ENCODE measurements at places on chromosomes 6 and 20.

GRCh38 chr20:24131684-24132083 lies 143.1 kb upstream of the GGTLC1 start:
- DNase-seq: no peak

DNA sequence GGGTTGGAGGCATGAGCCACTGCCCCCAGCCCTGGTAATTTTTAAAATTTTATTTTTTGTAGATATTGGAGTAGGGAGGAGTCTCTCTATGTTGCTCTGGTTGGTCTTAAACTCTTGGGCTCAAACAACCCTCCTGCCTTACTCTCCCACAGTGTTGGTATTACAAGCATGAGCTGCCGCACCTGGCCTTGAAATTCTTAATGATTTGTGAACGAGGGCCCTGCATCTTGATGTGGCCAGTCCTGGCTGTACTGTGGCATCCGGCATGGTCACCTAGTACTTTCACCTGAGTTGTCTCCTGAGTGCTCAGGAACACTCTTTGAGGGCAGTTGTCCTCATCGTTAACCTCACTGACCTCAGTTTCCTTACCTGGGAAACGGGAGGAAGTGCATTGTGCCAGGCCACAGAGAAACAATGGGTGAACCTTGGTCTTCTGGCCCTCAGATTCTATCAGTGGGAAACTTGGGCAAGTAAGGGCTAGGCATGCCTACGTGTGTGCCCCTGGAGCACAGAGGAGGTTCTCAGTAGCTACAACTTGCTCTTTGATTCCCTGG lies 19.5 kb downstream of the CEBPB start:
- no peak for DNase-seq

DNA sequence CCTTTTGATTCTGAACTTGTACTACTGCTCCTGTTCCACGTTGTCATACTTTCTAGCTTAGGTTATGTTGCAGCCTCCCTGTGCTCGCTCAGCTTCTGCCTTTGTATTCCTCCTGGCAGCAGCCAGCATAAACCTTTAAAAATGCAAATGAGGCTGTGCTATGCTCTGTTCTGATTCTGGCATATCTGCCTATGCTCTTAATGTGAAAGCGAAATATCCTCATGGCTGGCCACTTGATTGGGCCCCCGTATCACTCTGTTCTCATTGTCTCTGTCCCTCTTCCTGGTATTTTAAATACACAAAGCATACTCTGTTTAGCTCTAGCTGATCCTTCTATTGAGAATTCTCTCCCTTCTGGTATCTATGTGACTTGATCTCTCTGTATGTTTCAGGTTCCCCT lies 139.0 kb downstream of the JARID2 start:
- DNase-seq: no peak

DNA sequence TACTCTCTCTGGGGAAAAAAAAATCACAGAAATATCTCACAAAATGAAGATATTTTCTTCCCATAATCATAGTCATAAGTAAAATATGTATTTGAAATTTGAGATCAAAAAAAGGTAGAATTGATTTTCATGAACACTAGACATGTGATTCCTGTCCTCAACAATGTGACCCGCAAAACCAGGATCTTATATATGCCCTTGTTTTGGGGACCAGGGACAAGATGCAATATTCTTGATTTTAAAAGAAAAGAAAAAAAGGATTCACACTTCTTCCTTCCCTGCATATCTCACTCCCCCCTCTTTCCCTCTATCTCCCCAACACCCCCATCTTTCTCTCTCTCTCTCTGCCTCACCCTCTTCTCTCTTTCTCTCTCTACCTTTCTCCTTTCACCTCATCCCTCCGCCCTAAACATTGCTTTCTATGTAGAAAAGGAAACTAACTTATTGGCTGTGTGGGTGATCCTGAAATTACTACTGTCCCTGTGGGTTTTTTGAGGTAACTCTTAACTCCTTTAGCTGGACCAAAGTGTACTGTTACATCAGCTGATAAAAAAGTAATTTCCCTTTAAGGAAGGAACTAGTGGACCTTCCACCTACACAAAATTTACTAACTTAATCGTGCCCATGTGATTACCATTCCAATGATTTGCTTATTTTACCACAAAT lies 85.6 kb downstream of the AIG1 start:
- DNase-seq: no peak

- DNase-seq: no peak
Observed at GRCh38 chr20:25368976-25369375, 21.7 kb downstream of the ABHD12 start.

- DNase-seq: peak; percentile 50
Observed at GRCh38 chr20:64101731-64102621, 5.4 kb downstream of the NPBWR2 start.

GRCh38 chr20:41137614-41138474 lies 501 bp downstream of the PLCG1 start:
- DNase-seq: peak; percentile 85

GRCh38 chr20:10648651-10649050 lies 25.1 kb downstream of the JAG1 start:
- no peak for DNase-seq

GRCh38 chr6:107221519-107221918 lies 106.2 kb upstream of the BEND3 start:
- DNase-seq: no peak

DNA sequence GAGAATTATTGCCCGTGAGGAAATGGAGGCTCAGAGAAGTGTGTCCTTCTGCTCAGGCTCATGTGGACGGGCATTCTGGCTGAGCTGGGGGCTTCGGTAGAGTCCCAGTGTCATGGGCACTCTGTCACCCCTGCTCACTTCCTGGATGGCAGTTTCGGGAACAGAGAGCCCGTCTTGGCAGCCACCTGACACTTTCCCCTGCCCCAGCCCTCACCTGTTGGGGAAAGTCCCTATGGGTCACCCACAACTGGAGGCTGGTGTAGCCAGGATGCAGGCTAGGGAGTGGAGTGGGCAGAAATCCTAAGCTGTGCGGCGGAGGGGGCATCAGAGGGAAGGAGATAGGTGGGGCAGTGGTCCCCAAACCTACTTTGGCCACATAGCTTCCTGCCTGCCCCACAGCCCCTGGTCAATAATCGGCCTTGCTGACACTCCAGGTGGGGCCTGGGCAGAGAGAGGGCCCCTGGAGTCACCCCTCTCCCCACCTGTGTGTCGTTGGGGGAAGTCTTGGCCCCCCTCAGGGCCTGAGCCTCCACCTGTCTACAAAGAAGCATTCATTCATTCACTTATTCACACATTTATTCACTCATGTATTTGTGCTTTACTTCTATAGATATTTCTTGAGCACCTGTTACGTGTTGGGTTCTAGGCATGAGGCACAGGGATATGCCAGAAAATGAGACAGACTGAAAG lies 40.5 kb downstream of the SNAI1 start:
- DNase-seq: no peak

- no peak for DNase-seq
Observed at GRCh38 chr6:105769987-105770386, 316.1 kb upstream of the PRDM1 start.

- DNase-seq: no peak
Observed at GRCh38 chr6:1770968-1771723, 161.4 kb downstream of the FOXC1 start.

DNA sequence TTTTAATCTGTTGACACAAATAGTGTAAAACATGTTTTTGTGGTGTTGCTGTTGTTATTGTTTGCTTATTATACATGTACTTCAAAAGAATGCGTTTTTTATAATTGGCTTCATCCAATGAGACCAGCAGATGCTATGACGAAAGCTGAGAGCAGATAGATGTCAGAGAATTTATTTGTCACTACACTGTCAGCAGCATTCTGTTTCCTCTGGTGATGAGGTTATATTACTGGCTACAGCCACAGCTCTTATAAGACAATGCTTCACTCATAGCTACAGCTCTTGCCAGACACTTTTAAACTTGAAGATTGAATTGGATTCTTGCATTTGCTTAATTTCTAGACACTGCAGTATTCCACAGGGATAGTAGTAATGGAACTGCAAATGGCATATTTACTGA lies 860.5 kb downstream of the TBC1D32 start:
- DNase-seq: no peak

DNA sequence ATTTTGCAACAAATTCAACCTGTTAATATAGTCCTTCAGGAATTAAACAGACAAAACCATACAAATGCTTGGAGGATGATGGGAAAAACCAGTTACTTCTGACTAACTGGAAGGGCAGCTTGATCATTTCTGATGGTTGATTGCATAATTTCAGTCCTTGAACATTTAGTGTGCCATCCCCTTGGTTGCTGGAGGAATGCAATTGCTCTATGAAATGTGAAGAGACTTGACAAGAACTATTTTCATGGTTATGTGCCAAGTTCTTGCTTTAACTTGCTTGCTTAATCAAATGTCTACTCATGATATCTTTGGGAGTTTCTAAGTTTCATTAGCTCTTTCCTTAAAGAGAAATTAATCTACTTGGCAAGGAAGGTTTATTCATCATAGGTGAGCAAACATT lies 45.2 kb downstream of the ANKEF1 start:
- DNase-seq: no peak

DNA sequence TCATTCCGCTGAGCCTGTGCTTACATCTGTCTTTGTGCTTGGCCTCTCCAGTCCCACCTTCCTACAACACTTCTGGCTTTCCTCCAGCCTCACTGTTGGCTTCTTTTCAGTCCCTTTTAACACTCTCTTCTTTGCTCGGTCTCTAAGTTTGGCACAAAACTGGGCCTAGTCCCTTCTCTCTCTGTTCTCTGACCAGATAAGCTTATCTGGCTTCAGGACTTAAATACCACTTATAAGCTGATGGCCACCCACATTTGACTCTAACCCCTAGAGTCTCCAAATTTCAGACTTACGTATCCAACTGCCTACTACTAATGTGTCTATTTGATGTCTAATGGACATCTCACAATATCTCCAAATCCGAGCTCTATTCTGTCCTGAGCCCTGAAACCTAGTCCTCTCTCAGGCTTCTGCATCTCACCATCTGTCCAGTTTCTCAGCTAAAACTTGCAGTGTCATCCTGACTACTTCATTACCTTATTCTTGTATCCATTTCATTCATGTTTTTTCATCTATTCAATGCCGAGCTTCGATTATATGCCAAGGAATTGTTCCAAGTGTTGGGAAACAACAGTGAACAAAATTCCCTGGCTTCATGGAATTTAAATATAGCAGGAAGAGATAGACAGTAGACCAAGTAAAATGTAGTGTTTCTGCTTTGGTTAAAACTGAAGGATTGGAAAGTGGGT lies 40.1 kb downstream of the TBPL1 start:
- DNase-seq: no peak

DNA sequence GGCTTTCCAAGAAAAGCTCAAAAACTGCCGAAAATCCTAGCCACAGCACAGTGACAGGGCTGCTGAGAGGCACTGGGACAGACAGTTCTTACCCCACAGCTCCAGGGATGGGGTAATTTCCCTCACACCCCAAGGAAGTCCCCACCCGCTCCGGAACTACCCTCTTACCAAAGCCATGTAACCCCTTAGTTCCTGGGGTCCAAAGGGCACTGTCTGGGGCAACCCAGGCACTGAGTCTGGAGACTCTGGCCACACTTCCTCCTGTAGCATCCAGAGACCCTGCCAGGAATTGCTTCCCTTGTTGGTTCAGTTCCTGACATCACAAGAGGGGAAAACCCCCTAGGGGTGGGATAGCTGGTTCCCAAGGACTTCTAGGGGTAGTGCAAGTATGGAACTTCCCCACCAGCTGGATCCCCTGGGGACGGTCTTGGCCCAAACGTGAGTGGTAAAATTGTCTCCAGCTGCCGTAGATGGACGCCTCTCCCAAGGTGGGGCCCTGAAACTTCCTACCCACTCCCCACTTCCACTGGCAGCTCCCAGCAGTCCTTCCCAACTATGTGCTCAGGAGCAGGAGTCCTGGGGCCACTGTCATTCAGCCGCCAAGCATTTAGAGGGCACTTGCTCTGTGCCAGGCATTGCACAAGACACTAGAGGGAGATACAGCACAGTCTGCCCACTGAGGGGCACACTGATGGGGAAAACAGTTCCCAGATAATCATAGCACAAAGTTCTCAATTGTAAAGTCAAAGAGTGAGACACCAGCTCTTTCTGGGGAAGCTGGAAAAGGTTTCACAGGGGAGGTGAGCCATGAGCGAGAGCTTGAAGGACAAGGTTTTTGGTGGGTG lies 17.2 kb upstream of the HCK start:
- no peak for DNase-seq

DNA sequence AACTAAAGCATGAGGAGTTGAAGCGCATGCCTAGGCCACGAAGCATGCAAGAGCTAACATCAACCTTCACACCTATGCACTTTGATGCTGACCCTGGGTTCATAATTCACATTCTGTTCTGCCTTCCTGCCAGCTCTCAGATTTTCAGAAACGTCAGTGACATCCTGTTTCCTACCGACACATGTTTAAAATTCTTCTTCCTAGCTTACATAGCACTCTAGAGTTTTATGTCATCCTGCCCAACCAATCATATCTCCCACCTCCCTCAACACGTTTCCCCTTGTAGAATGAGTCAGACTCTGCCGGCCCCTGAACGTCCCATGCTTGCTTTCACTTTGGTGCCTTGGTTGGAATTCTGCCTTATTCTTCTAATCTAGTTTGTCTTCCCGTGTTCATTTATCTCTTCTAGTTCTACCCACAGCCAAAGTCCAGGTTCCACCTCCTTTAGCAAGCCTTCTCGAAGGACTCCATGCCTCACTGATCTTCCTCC lies 97.2 kb upstream of the MAP7 start:
- DNase-seq: peak; percentile 85

DNA sequence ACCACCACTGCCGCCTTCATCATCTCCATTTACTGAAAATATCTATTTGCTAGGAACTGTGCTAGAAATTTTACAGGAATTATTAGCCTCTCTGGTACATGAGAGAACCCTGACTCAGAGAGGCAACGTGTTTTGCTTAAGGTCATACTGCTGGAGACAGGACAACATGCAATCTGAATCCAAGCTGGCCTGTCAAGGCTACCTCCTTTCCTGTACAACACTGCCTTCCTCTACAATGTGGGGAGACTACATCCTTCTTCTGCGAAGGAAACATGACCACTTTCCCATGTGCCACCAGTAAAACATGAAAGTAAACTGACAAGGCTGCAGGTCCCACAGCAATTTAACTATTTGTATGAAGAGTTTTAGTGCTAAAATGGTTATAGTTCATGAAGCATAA lies 200.9 kb downstream of the BACH2 start:
- no peak for DNase-seq

DNA sequence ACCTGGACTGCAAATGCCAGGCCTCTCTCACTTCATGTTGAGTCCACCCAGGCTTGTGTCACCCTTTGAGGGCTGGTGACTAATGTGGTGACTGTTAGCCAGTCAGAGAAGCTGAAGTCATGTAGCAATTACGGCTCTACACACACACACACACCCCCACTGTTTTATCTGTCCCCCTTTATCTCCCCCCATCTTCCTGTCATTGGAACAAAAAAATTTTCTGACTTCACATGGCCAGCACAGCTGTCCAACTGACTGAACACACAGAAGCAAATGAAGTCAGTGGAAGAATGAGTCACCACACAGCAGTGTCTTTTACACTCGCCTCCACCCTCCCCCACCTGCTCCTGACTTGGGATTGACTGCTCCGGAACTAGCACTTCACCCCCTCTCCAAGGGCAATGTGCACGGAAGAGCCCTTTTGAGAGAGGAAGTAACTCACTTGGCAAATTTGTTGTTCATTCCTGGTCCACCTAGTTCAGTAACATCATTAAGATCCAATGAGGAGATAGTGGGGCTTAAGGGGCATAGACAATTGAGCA lies 198.0 kb downstream of the RNF144B start:
- no peak for DNase-seq
